ENCODE measurements at places on chromosomes 6 and 20. TPM values are rescaled to one million over a fixed set of nuclear protein-coding genes. Genes with fewer than 3 reads are reported as not detected.

GRCh38 chr6:37663019-37663810 is 34.5 kb downstream of the MDGA1 start:
- no peak for DNase-seq

DNA sequence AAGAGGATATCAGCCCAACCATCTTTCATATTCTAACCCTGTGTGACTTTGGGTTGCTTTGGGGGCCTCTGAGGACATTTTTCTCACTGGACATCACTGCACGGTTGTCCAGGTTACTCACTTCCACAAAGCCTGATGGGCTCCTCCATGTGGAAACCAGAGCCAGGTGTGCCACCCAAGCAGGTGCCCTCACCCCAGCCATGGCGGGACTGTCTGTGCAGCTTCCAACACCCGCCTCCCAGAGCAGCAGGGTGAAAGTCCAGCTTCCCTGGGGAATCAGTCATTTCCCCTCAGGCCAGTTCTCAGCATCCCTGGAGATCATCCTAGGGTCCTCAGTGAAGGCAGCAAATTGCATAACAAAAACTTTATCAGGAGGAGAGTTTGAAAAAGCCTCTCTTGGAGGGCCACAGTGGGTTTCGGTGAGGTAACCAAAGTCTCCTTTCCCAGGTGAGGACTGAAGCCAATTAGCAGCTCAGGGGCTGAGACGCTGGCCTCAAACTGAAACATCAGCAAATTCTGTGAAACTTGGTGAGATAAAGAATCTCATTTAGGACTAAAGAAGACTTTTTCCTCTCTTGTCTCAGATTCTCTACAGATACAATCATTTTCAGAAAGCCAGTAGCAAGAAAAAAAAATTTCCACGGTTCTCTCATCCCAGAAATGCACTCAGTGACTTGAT is 289.6 kb upstream of the CDH4 start:
- DNase-seq: no peak

- DNase-seq: peak; percentile 29
Observed at GRCh38 chr6:162856885-162857284, 129.1 kb downstream of the PACRG start.

DNA sequence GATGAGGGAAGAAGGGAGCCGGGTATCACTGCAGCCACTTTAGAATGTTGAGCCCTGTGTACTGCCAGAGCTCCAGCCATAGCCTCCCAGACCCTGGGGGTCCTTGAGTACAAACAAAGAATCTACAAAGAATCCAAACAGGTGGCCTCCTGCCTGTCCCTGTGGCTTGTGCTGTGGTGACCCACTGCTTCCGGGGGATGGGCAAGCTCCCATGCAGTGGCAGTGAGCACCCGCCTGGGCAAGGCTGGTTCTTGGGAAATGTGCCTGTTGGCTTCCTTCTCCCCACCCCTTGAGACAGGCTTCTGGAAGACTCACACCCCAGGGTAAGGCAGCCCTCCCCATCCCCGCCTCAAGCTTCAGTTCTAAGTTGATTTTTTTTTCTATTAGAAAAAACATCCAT is 13.9 kb downstream of the SIRPA start:
- DNase-seq: no peak

The ARMH2 gene
- not detected for total RNA-seq

The TMEM244 gene
- total RNA-seq: not detected

GRCh38 chr6:56536536-56536935 is 106.2 kb downstream of the DST start:
- no peak for DNase-seq

The MAS1 gene
- not detected for total RNA-seq

All from NCI-H460 (cell line).